Esophagus muscularis mucosa (tissue), 4 donors: ENCODE measurements at places on chromosomes 4 and X. TPM values are rescaled to one million over a fixed set of nuclear protein-coding genes. Genes with fewer than 3 reads are reported as not detected.
A peak's percentile ranks its signal among the peaks of the same experiment; 100 is the strongest.

DNA sequence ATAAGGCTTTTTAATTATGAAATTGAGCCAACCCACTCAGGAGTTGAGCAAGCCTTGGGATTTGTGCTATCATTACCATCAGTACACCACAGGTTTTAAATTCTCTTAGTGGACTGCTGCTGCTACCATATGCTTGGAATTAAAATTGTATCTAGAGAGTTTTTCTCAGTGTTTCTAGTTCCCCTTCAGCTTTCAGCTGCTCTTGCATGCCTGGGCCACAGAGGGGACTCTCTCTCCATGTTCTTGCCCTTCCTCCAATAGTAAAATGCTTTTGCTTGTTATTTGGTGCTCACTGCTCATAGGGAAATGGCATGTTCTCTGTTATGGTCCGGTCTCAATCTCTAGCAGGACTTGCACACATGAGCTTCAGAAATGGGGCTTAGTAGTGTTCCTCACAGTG, 101.9 kb downstream of the IGSF1 start:
- H3K27ac ChIP-seq, result no peak overlapping the region
- no peaks in the 10 kb centered on the region for H3K4me1 ChIP-seq
- H3K4me3 ChIP-seq, result no peak overlapping the region
- no peak for DNase-seq
- no peaks in the 10 kb centered on the region for H3K36me3 ChIP-seq
- H3K27me3 ChIP-seq, result no peaks in the 10 kb centered on the region

DNA sequence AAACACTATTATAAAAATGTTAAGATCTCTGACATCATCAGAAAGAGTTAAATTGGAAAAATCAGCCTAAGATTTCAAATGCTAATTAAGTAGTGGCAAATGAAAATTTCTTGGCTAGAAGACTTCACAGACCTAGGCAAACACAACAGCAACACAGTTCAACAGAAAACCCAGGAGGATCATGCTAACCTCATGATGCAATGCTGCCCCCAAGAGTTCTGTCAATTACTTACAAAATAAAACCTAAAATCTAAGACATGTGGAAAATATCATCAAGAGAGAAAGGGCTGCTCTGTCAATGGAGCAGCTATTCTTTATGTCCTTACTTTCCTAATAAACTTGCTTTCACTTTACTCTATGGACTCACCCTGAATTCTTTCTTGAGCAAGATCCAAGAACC, 21.0 kb downstream of the S100G start:
- no peaks in the 10 kb centered on the region for H3K27me3 ChIP-seq
- no peaks in the 10 kb centered on the region for H3K4me1 ChIP-seq
- H3K36me3 ChIP-seq, result no peaks in the 10 kb centered on the region

DNA sequence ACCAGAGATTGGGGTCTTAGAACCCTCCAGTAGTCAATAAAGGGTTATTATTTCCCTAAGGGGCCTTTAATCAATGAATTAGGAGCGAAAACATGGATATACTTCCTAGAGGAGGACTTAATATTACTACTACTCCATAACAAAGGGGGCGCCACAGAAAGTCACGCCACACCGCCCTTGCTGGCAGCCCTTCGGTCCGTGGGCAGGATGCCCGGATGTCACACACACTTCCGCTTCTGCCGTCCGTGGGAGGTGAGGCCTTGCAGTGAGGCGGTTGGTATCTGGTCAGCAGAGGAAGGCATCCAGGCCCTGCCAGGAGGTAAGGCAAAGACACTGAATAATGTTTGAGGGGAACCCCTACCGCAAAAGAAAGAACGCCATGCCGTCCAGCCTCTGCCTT, 436 bp downstream of the MAGEB10 start:
- no peaks in the 10 kb centered on the region for H3K27me3 ChIP-seq
- no peak overlapping the region for H3K4me3 ChIP-seq
- no peak overlapping the region for H3K27ac ChIP-seq
- H3K4me1 ChIP-seq, result no peaks in the 10 kb centered on the region
- DNase-seq, result no peak
- no peaks in the 10 kb centered on the region for H3K36me3 ChIP-seq

GRCh38 chr4:169154121-169154520, 116.6 kb downstream of the SH3RF1 start:
- no peaks in the 10 kb centered on the region for H3K36me3 ChIP-seq
- DNase-seq, result no peak
- peaks cover 7% of the 10 kb centered on the region for H3K4me1 ChIP-seq
- H3K27ac ChIP-seq, result no peak overlapping the region

DNA sequence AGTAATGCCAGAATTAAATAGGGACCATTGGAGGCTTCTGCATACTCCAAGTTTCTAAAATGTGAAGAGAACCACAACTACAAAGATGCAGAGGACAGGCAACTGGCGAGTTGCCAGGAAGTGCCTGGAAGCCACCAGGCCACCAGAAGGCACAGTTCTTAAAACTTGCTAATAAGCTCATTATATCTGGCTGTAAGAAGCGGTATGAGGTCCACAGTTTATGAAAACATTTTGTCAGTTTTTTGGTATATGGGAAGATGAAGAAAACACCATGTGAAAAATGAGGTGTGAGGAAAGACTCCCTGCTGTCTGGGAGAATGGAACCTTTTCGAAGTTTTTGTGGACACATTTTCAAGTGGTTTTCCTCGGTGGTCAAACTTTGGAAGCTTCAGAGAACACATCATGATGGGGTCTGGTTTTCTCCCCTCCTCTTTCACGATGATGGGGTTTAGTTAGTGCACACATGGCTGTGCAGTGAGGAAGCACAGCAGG, 202.7 kb downstream of the NR3C2 start:
- H3K27me3 ChIP-seq, result no peaks in the 10 kb centered on the region
- H3K4me1 ChIP-seq, result no peaks in the 10 kb centered on the region
- no peak overlapping the region for H3K4me3 ChIP-seq

DNA sequence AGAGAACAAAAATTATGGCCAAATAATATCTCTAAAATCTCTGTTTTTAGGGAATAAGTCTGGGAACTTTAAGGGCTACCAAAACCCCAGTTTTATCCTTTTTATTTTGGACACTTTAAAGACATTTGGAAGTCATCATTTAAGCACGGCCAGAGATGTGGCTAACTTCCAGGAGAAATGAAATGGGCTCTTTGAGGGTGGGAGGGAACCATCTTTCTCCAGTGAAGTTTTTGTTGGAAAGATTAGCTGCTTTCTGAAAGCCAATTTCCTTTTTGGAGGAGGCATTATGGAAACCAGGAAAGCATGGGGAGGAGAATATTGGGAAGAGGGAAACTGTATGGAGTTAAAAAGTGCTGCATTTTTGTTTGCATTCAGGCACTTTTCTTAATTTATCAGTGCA, 4.8 kb downstream of the VSIG1 start:
- H3K4me3 ChIP-seq, result no peak overlapping the region
- DNase-seq, result no peak
- no peaks in the 10 kb centered on the region for H3K36me3 ChIP-seq
- H3K4me1 ChIP-seq, result no peaks in the 10 kb centered on the region

GRCh38 chrX:126137899-126138298, 28.2 kb downstream of the DCAF12L2 start:
- H3K27me3 ChIP-seq, result no peaks in the 10 kb centered on the region
- H3K27ac ChIP-seq, result no peak overlapping the region
- H3K36me3 ChIP-seq, result no peaks in the 10 kb centered on the region
- H3K4me1 ChIP-seq, result no peaks in the 10 kb centered on the region
- H3K4me3 ChIP-seq, result no peak overlapping the region
- DNase-seq, result no peak

GRCh38 chrX:31178064-31178768, 106.4 kb upstream of the FTHL17 start:
- no peak overlapping the region for H3K27ac ChIP-seq
- DNase-seq, result no peak
- no peaks in the 10 kb centered on the region for H3K27me3 ChIP-seq
- H3K36me3 ChIP-seq, result no peaks in the 10 kb centered on the region

DNA sequence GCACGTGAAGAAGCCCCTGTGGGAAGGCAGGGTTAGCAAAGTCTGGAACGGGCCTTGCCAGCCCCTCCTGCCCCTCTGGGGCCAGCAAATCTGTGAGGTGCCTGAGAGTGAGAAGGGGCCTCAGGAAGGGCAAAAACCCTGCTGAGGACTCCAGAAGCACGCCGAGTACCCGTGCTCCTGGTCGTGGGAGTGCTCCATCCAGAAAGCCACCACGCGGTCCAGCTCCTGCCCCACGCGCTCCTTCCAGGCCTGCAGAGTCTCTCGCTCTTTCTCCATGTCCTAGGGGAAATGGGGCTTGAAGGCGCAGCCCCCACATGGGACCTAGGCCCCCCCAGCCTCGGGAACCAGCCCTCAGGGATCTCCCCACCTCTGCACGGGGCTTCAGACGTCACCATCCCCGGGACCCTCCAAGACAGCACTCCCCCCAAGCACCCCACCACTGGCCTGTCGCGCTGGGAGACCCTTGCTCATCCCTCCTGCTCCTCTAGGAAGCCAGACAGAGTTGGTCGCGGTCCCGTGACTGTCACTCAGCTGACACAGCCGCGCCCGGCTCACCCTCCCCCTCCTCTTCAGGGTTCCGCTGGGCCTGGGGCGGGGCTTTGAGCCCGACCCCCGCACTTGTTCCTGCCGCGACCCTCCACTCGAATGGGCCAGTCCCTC, at the start of gene RENBP:
TSS of gene RENBP (minus strand) at position 504 of the 660 bp plus-strand sequence. CDS start at position 471, 33 bp downstream.
- DNase-seq, result no peak
- peak within 1 kb of the TSS; percentile 41 for H3K27ac ChIP-seq
- peaks cover 12% of the 10 kb centered on the region for H3K36me3 ChIP-seq
- no peaks in the 10 kb centered on the region for H3K27me3 ChIP-seq
- peaks cover 40% of the 10 kb centered on the region for H3K4me1 ChIP-seq
- H3K4me3 ChIP-seq, result peak within 1 kb of the TSS; percentile 40

GRCh38 chr4:1654216-1654955, 29.7 kb downstream of the FAM53A start:
- H3K27ac ChIP-seq, result no peak overlapping the region
- no peak for DNase-seq
- H3K36me3 ChIP-seq, result no peaks in the 10 kb centered on the region
- H3K4me1 ChIP-seq, result no peaks in the 10 kb centered on the region
- H3K27me3 ChIP-seq, result no peaks in the 10 kb centered on the region

DNA sequence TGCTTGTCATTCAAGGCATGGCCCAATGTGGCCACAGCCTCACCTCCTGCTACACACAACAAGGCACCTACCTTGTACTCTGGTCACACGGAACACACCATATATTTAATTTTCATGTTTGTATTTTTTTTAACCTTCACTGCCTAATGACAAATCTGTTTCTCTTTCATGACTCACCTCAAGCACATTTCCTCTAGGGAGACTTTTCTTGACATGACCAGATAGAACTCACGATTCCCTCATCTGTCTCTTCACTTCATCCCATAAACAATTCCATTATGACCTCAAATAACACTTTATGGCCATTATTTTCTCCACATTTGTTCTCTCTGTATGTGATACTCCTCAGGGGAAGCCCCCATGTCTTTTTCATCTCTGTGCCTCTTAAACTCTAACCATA, 11.1 kb downstream of the DRP2 start:
- DNase-seq, result no peak
- no peaks in the 10 kb centered on the region for H3K4me1 ChIP-seq
- H3K27ac ChIP-seq, result no peak overlapping the region
- no peak overlapping the region for H3K4me3 ChIP-seq
- no peaks in the 10 kb centered on the region for H3K36me3 ChIP-seq

DNA sequence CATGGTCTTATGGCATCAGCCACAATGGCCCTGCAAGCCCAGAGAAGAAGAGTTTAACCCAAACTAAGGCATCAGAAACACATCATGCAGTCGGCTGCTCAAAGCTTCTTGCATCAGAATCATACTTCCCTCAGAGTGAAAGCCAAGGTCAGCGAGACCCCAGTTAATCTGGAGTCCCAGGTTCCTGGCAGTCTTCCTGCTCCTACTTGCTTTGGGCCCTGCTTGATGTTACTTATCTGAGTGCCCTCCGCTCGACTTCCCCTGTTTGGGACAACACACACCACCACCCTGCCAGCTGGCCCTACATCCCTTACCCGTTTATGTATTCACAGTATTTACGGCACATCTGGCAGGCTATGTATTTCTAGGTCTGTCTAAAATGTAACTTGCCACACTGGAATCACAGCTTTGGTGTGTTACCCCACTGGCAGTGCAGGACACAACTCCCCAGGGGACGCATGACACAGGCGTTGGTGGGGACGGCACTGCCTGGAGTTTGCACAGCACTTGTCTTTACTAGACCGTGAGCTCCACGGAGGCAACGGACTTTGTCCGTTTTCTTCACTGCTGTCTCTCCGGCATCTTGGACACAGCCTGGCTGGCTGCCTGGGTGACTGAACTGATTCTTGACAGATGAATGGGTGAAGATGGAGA, 22.8 kb downstream of the CRMP1 start:
- no peak for DNase-seq
- H3K27ac ChIP-seq, result no peak overlapping the region
- H3K4me1 ChIP-seq, result no peaks in the 10 kb centered on the region
- no peaks in the 10 kb centered on the region for H3K36me3 ChIP-seq
- H3K4me3 ChIP-seq, result no peak overlapping the region

DNA sequence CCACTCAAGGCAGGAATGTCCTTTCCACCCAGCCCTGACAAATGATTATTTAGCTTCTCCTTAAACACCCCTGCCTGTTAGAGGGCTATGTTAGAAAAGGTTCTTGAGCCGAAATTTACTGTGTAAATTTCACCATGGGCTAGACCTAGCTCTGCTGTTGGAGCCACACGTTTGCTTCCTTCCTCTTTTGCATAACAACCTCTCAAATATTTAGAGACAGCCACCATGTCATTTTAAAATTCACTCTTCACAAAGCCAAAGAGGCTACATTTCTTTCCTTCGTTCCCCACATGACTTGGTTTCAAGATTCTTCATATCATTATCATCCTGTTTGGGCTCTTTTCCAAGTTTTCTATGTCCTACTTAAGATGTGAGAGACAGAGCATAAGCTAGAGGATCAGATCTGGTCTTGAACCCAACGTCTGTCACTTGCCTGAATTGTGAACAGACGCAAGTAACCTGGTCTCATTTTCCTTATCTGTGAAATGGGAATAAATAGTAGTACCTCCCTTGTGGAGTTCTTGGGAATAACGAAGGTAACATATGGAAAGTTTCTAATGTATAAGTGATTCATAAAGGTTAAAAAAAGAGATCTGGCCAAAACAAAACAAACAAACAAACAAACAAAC, 6.7 kb downstream of the DOCK11 start:
- peak overlapping the region; percentile 30 for H3K27ac ChIP-seq
- H3K27me3 ChIP-seq, result no peaks in the 10 kb centered on the region
- H3K36me3 ChIP-seq, result no peaks in the 10 kb centered on the region

DNA sequence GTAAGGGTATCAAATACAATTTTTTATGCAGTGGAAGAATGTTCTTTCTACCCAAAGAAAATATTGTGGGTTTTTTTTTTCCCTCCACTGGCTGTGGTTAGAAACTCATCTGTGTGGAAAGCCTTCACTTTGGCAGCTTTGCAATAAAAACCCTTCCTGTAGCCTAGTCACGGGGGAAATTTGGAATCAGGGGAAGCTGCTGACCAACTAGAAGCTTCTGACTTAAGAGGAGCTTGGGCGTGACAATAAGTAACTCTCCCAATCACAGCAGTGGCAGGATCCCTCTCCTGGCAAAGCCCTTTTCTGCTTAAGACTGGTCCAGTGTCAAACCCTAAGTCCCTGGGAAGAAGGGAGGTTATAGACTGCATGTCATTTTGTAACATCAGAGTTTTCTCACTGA, 87.9 kb downstream of the LRRC66 start:
- no peaks in the 10 kb centered on the region for H3K27me3 ChIP-seq
- no peak overlapping the region for H3K4me3 ChIP-seq
- no peak overlapping the region for H3K27ac ChIP-seq
- no peaks in the 10 kb centered on the region for H3K36me3 ChIP-seq

Gene SAP30
- total RNA-seq, result 39.6 TPM

Gene DACH2
- not detected for total RNA-seq

Gene ABLIM2
- 8.0 TPM for total RNA-seq

Gene PDE6B
- total RNA-seq, result 5.5 TPM

Gene TSPAN6
- 5.4 TPM for total RNA-seq
